HFF-Myc (cell line): ENCODE measurements at places on chromosomes 2 and 18.

GRCh38 chr18:78780719-78781600, 198.7 kb upstream of the SALL3 start:
- DNase-seq = no peak

DNA sequence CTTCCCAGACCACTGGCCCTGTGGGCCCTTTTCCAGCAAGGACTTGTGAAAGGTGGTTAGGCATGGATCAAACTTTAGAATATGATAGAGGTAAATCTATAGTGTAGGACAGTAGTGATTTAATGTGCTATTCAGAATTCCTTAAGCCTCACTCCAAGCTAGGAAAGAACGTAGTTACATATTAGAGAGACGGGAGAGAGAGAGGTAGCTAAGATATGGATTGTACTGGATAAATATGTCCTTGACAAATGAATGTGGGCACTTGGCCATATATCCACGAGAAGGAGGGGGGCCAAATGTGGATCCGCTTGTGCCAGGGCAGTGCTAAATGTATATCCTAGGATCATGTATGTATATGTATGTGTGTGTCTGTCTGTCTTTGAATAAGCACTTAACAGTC, 6.5 kb downstream of the KCNJ3 start:
- DNase-seq = no peak

- DNase-seq = no peak
Observed at GRCh38 chr18:78934551-78935225, 44.9 kb upstream of the SALL3 start.

DNA sequence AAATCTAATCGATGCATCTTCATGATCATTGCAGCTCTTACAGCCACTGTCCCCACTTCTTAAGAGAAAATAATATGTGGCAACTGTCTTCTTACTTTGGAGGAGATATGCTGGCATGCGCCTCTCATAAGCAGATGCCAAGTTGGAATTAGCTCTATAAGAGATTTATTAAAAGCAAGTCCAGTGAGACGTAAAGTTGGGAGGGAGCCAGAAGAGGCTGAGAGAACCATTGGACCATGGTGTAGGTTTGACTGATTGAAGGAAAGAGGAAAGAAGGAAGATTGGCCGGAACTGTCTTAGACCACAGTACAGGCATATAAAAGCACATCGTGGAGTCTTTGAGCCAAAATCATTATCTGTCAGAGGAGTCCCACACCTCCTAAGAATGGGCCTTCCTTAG, 265.7 kb upstream of the ZC3H15 start:
- no peak for DNase-seq

DNA sequence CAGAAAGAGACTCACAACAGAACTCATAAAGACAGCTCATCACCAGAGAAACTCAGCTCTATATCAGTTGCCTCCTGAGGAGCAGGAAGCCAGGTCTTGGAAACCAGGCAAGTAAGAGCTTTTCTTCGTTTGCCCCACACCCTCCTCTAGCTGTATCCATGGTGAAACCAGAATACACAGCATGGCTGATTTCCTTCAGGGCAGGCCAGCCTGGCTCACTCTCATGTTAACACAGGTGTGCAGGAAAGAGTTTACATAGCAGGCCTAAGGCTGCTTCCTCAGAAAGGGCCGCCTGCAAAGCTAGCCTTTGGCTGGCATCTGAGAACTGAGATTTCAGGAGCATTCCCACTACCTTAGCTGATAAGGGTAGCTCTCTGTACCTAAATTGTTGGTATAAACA, 65.7 kb downstream of the KLHL14 start:
- DNase-seq = no peak

GRCh38 chr2:24220554-24221291, 45.9 kb downstream of the FAM228A start:
- no peak for DNase-seq

DNA sequence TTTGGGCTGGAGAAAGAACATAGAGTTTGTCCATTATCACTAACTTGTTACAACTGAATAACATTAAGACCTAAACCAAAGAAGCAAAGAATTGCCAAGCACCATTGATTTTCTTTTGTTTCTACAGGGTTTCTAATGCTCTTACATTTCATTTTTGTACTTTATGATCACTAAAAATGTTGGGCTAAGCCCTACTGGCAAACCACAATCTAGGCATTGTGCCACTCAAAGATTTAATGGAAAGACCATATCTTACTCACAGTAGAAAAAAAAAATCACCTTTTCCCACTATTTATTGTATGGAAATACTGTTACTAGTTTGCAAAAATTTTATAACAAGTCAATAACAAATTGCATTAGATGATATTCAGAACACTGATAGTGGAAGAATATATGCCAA, 447.4 kb upstream of the PKDCC start:
- no peak for DNase-seq

- DNase-seq = no peak
Observed at GRCh38 chr2:131123192-131123591, 18.1 kb downstream of the PLEKHB2 start.

GRCh38 chr18:24198461-24198860, 59.6 kb downstream of the CABYR start:
- DNase-seq = no peak

DNA sequence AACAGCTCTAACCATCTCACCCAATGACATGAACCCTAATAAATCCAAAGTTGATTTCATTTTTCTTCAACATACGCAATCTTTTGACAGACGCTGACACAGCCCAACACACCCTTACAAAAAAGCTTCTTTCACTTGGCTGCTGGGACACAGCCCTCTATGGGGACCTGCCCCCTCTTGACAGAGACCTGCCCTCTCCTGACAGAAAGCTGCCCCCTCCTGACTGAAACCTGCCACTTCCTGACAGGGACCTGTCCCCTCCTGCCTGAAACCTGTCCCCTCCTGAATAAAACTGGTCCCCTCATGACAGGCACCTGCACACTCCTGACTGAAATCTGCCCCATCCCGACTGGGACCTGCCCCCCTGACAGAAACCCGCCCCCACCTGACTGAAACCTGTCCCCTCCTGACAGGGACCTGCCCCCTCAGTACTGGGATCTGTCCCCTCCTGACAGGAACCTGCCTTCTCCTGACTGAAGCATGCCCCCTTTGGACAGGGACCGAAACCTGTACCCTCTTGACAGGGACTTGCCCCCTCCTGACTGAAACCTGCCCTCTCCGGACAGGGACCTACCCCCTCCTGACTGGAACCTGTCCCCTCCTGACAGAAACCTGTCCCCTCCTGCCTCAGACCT, 87.9 kb downstream of the PXDN start:
- no peak for DNase-seq

- no peak for DNase-seq
Observed at GRCh38 chr2:214542295-214542694, 131.4 kb downstream of the VWC2L start.

DNA sequence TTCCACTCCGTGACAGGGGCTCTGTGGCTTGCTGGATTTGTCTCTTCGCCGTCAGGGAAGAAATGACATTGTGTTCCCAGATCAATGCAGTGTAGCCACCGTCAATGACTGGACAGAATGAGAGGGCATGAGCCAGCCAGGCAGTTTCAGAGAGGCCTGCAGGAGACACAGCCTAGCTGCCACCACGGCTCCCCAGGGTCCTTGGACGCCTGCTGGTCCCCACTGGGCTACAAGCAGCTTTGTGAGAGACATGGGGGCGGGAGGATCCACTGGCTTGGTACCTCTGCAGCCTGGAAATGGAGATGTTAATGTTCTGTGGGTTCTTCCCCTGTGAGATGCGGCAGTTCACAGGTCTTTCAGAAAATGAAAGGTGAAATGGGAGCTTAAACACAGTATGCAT, 12.1 kb upstream of the AMER3 start:
- no peak for DNase-seq

DNA sequence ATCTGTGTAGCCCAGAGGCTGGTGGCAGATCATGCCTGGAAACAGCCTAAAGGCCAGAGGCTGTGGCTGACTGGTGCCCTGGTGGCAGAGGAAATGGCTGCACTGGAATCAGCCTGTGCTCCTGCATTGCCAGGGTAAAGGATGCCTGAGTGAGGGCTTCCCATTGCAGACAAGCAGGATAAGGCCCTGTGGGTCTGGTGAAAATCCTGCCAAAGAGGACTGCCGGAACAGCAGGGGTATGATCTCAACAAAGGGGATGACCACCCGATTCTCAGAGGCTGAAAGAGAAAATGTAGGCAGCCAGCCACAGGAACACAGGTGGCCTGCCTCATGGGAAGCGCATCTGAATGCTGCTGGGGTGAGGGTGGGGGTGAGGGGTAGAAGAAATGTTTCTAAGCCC, 48.2 kb downstream of the FBXO48 start:
- no peak for DNase-seq

DNA sequence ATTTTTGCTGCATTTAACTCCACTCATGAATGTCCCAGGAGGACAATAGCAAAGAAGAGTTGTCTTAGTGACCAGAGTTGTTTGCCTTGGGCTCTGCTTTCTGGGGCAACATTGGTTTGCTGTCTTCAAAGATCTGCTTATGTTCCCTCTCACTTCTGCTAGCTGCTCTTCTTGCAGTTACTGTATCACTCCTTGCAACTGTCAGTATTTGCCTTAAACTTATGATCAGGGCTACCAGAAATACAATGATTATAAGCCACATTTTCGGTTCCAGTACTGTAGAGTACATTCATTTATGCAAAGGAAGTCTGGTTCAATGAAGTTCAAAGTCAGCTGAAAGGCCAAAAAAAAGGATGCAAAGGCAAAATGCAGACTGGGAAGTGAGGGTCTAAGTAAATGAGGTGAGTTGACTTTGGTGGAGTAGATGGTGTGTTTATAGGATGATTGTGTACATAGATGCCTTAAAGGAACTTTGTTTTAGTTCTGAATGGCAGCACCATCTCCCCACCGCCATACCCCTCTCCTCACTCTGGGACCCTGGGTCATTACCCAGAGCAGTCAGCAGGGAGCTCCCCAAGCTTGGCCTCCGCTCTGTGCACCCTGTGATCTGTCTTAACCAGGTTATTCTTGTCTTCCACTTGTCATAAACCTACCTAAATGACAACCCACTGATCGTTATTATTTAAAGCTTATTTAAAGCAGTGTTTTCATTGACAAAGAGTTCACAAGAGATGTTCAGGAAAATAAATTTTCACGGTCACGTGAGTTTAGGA, 236.0 kb downstream of the DOK6 start:
- DNase-seq = no peak

GRCh38 chr2:105291981-105292380, 37.6 kb downstream of the TGFBRAP1 start:
- DNase-seq = no peak

DNA sequence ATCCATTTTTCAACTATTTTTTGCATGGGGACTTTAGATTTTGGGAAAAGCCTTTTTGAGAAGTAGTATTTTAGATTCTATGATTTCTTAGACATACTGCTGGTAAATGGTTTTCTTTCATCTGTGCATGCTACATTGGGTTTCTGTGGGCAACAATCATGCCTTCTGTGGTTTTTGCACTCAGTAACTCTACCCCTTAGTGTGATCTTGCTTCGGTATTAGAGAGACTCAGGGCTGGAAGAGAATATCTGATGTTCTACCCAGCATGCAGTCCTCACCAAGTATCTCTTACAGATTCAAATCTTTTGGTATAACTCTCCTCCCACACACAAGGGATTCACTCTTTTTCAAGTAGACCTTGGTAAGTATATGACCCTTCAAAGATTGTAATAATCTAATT, 183.0 kb downstream of the PMAIP1 start:
- no peak for DNase-seq

DNA sequence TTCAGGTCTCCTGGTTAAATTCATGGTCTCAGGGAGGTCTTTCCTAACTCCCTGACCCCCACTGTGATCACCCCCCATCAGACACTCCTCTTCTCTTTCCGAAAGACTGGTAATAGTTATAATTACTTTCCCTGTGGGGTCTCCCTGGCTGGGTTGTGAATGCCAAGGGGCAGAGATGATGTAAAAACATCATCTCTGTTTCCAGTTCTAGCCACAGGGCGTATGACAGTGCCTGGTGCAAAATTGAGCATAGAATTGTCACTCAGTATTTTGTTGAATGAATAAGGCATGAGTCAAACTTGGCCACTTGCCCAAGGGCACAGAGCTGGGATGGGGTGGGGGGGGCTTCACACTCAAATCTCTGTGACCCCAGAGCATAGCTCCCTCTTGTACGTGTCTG, 65.2 kb downstream of the LTBP1 start:
- DNase-seq = no peak

DNA sequence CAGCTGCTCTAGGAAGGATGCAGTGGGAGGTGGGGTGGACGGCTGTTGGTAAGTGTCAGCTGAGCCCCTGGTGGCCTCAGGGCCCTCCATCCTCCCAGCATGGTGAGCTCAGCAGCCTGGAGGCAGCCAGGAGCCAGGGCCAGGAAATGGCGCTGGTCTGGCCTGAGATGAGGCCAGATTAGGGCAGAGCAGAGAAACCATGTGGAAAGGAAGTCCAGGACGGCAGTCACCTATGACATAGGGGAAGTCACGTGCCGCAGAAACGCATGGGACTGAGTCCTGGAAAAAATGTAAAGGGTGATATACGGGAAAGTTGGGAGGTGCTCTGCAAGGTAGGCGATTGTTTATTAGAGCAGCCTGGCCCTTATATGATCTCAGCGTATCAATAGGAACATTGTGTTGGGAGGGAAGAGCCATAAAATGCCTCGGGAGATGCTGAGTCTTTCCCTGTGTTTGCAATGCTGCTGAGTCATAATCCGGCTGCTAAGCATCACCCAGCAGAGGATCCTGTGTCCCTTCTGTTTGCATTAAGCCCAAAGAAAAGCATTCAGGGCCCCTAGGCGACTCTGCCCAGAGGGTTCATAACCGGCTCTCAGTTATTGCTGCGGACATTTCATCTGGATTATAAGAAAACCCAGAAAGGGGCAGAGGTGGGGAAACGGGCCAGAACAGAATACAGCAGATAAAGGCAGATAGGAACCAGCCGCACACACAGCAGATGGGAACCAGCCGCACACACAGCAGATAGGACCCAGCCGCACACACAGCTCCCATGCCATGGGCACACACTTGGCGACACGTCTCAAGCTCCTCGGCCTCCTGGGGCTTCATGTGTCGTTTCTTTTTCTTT, 30.3 kb upstream of the B3GNT7 start:
- peak; percentile 76 for DNase-seq

- DNase-seq = no peak
Observed at GRCh38 chr2:80852808-80853139, 548.2 kb upstream of the LRRTM1 start.

DNA sequence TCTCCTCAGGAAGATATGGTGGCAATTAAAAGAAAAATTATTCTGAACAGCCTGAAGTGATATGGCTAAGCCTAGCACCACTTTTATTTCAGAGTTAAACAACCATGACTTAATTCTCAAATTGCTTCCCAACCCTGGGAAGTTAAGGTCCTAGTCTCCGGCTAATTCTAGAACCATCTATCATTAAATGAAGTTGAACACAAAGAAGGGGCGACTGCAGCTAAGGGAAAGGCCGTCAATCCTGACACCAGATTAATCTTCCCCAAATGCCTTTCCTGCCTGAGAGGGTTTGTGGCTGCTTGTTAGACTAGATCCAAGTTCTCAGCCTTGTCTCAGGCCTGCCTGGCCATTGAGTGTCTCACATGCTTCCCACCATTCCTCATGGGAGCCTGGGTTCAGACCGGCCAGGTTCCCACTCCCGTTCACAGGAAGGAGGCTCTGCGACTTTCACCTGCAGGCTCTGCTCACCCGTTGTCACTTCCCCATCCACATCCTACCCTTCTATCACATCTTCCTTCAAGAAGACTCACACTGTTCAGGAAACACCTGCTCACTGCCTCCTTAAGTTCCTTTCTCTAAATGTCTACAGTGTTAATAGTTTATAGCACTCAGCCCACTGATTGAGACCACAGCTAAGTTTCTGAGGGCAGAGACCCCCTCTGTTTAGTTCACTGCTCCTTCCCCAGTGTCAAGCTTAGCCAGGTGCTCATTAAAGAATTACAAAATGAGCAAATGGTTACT, 282.9 kb upstream of the REV1 start:
- no peak for DNase-seq
